Stimulated activated CD4-positive, alpha-beta T cell treated with anti-CD3 and anti-CD28 coated beads, TNF-alpha, amount 100 ng/mL, for 1 hour (primary cell): ENCODE measurements at places on chromosomes 16 and 17.

DNA sequence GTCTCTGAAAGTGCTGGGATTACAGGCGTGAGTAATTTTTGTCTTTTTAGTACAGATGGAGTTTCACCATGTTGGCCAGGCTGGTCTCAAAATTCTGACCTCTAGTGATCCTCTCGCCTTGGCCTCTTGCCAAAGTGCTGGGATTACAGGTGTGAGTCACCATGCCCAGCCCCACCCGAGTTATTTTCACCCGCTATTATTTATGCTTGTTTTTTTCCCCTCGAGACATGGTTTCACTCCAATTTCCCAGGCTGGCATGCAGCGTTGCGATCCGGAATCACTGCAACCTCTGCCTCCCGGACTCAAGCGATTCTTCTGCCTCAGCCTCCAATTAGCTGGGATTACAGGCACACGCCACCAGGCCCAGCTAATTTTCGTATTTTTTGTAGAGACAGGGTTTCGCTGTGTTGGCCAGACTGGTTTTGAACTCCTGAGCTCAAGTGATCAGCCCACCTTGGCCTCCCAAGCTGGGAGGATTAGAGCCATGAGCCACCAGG, 9.2 kb downstream of the RPL23 start:
- DNase-seq, result no peak

GRCh38 chr17:16352303-16352666, 984 bp downstream of the CENPV start:
- DNase-seq, result no peak

GRCh38 chr16:89266521-89267134, 49.1 kb downstream of the ZNF778 start:
- DNase-seq, result no peak

DNA sequence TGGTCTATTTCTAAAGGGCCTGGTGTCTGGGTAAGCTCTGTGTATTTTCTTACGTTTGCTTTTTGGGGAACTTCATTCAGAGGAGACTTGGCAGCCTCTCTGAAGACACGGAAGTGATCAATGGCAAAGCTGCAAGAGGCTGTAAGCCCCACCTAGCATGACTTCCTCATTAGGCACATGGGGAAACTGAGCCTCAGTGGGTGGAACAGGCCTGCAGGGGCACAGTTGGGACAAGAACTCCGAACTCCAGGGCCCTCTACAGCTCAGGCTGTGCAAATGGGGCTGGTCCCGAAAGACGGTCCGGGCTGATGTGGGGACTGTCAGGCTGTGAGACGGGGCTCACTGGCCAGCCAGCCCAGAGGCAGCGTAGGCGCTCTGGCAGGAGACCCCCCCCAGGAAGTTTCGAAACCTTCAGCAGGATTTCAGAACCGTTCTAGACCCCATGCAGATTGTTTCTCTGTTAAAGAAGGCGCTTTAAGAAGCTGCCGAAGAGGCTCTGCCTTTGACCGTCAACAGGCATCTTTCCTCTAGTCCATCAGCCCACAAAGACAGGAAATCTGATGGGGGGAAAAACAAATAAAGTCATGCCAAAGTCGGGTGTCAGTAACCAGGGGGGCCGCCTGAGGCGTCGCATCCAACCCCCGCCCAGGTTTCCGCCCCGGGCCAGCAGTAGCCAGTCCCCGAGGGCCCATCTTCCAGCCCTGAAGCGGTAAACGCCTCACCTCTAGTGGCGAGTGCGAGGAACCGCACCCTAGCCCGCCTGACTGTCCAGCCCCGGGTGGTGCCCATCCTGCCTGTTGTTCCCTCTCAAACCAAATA, 79.8 kb upstream of the TBC1D3K start:
- DNase-seq, result no peak

DNA sequence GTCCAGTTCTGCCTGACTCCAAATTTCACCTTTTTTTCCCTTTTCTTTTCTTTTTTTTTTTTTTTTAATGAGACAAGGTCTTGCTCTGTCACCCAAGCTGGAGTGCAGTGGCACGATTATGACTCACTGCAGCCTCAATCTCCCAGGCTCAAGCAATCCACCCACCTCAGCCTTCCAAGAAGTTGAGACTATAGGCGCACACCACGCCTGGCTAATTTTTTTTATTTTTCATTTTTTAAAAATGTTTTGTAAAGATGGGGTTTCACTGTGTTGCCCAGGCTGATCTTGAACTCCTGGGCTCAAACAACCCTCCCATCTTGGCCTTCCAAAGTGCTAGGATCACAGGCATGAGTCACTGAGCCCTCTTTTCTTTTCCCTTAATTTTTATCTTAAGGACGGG, 33.4 kb upstream of the RBBP6 start:
- no peak for DNase-seq

DNA sequence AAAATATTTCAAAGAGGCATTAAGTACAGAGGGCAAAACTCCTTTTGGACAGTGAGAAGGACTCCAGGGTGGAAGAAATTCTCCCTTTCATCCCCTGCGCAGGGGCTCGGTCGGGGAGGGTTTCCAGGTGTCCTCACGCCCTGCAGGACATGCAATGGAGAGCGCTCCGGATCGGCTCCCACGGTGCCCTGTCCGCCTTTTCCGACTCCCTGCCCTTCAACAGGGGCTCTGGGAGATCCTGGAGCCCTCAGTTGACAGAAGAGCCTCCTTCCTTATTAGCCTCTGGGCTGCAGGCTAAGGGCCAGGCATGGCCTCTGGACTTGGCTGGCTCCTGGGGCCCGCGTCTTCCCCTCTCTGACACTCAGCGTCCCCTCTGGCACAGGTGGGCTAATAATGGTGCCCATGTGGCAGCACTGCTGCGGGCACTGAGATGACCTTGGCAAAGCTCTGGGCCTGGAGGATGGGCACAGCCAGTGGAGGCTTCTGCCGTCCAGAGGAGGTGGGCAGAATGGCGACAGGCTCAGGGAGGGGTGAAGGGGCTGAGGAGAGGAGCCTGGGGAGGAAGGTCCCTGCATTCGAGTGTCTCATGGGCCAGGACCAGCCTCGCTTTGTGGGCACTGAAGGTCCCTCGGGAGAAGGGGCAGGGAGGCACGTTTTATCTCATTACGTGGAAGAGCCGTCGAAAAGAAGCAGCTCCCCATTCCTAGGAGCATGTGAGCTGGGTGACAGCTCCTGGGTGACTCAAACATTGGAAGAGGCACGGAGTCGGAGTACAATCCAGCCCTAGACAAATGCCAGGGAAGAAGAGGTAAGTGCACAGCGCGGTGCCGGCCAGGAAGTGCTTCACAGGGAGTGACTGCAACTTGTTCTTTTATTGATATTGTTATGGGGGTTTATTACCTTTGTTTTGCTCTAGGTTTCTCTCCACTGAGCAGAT, 161.7 kb downstream of the IRF8 start:
- DNase-seq, result no peak

- no peak for DNase-seq
Measured at GRCh38 chr17:56641373-56641772, 47.9 kb downstream of the NOG start.

DNA sequence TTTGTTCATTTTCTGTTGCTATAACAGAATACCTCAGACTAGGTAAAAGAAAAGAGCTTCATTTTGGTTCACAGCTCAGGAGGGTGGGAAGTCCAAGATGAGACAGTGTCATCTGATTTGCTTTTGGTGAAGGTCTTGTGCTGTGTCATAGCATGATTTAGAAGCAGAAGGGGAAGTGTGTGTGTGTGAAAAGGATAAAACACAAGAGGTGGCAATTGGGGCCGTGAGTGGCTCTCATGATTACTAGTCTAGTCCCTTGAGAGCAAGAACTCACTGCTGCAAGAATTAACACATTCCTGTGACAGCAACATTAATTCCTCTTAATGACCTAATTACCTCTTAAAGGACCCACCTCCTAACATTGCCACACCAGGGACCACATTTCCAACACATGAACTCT, 8.3 kb downstream of the SLC35G3 start:
- DNase-seq, result no peak

DNA sequence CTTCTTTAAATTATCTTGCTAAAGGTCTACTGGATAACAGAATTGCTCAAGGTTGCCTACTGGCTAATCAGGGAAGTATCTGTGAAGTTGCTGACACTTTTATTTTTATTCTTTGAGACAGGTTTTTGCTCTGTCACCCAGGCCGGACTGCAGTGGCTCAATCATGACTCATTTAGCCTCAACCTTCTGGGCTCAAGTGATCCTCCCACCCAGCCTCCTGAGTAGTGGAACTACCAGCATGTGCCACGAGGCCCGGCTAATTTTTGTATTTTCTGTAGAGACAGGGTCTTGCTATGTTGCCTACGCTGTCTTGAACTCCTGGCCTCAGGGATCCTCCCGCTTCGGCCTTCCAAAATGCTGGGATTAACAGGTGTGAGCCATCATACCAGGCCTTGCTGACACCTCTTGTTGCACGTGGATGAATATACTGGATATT, 43.1 kb downstream of the GLG1 start:
- DNase-seq, result no peak

DNA sequence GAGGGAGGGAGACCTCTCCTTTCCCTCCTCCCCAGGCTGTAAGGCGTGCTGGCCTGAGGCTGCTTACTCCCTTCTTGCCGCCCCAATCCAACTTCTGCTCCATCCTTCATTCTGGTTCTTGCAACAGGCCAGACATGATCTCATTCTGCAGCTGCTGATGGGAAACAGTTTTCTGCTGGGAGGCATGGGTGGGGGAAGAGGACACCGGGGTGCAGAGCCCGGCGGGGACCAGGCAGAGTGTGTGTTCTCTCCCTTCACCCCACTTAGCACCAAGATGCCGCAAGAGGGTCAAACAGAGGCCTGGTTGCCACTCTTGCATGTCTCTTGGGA, 1.4 kb downstream of the SARM1 start:
- DNase-seq, result no peak

GRCh38 chr16:56970934-56971767, 9.4 kb downstream of the CETP start:
- no peak for DNase-seq

GRCh38 chr17:51833045-51833444, 325.5 kb downstream of the CA10 start:
- no peak for DNase-seq

- DNase-seq, result no peak
Measured at GRCh38 chr16:50566014-50566962, 18.1 kb downstream of the NKD1 start.

DNA sequence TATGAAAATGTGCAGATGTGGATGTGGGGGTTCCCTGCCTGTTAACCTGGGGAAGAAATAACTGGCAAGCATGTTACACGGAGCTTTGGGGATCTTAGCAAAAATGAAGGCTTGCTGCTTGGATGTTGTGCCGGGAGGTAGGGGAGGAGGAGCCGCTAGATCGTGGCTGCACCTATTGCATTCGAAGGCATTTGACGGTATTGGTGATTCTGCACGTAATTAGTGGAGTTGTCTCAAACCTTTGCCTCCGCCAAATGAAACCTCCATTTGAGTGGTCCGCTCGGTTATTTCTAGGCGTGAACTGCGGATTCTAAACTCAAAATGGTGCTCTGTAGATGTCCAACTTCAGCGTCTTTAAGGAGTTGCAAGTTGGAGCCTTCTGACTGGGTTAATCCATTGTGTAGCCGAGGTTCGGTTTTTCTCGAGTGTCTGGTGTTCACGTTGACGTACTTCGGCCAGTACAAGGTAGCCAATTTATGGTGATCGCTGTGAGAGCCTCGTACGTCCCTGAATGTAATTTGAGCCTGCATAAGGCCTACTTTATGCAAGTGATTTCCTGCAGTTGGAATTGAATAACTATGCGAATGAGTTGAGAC, 1.5 kb downstream of the TNRC6C start:
- no peak for DNase-seq

- no peak for DNase-seq
Measured at GRCh38 chr16:1310832-1311200, 1.4 kb downstream of the UBE2I start.

DNA sequence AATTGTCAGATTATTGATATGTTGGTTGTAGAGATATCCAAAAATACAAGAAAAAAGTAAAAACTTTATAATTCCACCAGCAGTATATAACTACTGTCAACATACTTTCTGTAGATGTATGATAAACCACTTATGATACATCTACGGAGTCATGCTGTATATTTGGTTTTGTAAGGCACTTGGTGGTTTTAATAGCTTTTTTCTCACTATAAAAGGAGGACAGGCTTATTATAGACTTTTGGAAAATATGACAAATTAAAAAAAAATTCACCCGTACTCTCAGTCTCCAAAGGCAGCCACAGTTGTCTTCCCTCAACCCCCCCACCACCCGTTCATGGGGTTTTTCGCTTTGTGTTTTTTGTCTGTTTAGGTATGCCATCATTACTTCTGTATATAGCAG, 14.8 kb downstream of the RAI1 start:
- no peak for DNase-seq

- no peak for DNase-seq
Measured at GRCh38 chr16:14196011-14196410, 124.9 kb downstream of the MRTFB start.

- peak; percentile 77 for DNase-seq
Measured at GRCh38 chr16:22206013-22206841, at the start of gene EEF2K. TSS of gene EEF2K (plus strand) at chr16:22206278. CDS start at chr16:22225730, 19,452 bp downstream.

GRCh38 chr16:56262148-56262547, 70.9 kb downstream of the GNAO1 start:
- peak; percentile 7 for DNase-seq

GRCh38 chr16:3797904-3798811, 80.8 kb upstream of the TRAP1 start:
- DNase-seq, result no peak

GRCh38 chr17:70420861-70421445, 251.6 kb downstream of the KCNJ2 start:
- DNase-seq, result no peak

DNA sequence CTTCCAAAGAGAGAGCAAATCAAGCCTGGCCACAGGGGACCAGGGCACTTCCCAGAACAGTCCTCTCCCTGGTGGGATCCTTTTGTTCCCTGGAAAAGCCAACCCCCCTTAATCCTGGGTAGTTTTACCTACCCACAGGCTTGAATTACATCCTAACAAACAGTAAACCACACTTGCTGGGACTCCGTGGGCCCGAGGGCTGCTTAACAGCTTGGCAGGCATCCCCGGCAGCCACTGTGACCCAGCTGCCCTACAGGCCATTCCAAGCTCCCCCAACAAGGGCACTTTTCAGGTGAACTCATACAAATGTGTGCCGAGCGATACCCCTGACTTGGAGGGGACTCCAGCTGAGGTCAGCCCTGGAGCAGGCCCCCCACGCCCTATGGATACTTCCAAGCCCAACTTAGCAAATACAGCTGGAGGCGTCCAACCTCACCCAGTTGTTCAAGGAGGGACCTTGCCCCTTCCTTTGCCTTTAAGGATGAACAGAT, 26.4 kb downstream of the ADCY9 start:
- no peak for DNase-seq
